ENCODE measurements at places on chromosomes 4 and X. TPM values are rescaled to one million over a fixed set of nuclear protein-coding genes. Genes with fewer than 3 reads are reported as not detected.

Gene BGN
- 17.2 TPM for polyA plus RNA-seq

Gene MAP7D2
- 4.1 TPM for polyA plus RNA-seq

Gene TRO
- 33.0 TPM for polyA plus RNA-seq

Gene UFSP2
- 30.0 TPM for polyA plus RNA-seq

Gene TKTL2
- polyA plus RNA-seq: 0.01 TPM

Gene TMEM154
- 0.90 TPM for polyA plus RNA-seq

Gene LAGE3
- 25.4 TPM for polyA plus RNA-seq

Gene HELQ
- polyA plus RNA-seq: 12.3 TPM

Gene ARMCX4
- polyA plus RNA-seq: 18.9 TPM

Gene FGF5
- 0.25 TPM for polyA plus RNA-seq

Gene TECRL
- 0.16 TPM for polyA plus RNA-seq

Gene TSR2
- 44.1 TPM for polyA plus RNA-seq

Gene BDH2
- 214 TPM for polyA plus RNA-seq

Gene H2BW2
- not detected for polyA plus RNA-seq

Gene ZFX
- 20.7 TPM for polyA plus RNA-seq

Gene RHOXF2B
- polyA plus RNA-seq: 0.07 TPM

Gene FAAH2
- 10.6 TPM for polyA plus RNA-seq

Gene CTAG1A
- polyA plus RNA-seq: not detected

Gene IL9R
- 0.48 TPM for polyA plus RNA-seq

Gene GAK
- polyA plus RNA-seq: 96.1 TPM

Data from large intestine (tissue), 12 donors.